Activated naive CD4-positive, alpha-beta T cell treated with anti-CD3 and anti-CD28 coated beads, Interleukin-2, amount 50 U/mL, for 72 hours (primary cell): ENCODE measurements at places on chromosomes 5 and 9. TPM values are rescaled to one million over a fixed set of nuclear protein-coding genes. Genes with fewer than 3 reads are reported as not detected.

Gene SHISAL2B
- total RNA-seq = not detected

Gene GDA
- total RNA-seq = not detected

Gene NTNG2
- 2.2 TPM for total RNA-seq

Gene HAPLN1
- total RNA-seq = not detected

Gene LRRC19
- total RNA-seq = not detected

Gene XRCC4
- total RNA-seq = 13.6 TPM

GRCh38 chr5:145497052-145497451 lies 338.1 kb downstream of the PRELID2 start:
- DNase-seq = no peak

DNA sequence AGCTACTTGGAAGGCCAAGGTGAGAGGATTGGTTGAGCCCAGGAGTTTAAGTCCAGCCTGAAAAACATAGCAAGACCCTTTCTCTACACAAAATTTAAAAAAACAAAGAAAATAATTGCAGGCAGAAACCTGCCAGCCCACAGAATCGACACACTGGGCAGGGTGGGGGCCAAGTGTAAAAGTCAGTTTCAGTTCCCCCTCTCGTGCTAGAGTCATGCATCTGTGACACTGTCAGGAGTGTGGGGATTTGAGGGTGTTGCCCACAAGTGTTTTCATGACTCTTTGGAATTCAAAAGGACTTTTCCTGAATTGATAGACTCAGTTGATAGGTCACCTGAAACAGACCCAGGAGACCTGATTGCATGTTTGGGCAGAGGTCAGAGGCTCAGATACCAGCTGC lies 47.6 kb downstream of the PRRC2B start:
- no peak for DNase-seq

GRCh38 chr9:110919609-110920008 lies 118.7 kb downstream of the LPAR1 start:
- DNase-seq = no peak

DNA sequence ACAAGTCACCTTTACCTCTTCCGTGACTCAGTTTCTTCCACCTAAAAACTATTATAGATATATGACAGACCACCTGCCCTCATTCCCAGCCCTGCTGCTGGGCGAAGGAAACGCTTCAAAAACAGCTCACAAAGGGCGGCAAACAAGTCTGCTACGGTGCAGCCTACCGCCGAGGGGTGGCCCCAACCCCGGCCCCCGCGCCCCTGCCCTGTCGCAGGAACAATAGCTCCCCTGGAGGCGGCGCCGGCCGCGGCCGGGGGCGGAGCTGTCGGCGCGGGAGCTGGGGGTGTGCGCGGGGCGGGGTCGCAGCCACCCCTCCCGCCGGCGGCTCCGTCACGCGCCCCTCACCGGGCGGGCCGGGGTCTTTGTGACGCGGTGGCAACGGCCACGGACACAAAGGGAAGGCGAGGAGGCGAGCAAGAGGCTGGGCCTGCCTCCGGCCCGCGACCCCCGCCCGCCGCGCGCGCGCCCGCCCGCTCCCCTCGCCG lies at the start of gene TMEFF1:
TSS of gene TMEFF1 (plus strand) at position 362 of the 488 bp plus-strand sequence. CDS start 396 bp downstream, outside the sequence.
- DNase-seq = no peak

DNA sequence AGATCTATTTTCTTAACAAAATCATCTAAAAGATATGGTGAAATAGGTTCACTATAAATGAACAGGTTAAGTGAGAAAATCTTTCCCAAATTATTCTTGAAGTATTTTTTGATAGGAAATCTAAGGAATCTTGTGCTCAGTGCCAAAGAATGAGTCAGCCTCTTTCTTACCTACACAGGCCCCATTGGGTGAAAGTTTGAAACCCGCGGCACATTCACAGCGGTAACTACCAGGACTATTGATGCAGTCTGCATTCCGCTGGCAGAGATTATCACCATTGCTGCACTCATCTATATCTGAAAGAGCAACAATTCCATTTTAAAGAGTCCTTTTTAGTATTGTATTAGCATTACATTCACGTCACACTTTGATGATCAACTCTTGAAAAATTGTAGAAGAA lies 221.8 kb downstream of the SLC12A2 start:
- no peak for DNase-seq

- DNase-seq = no peak
Observed at GRCh38 chr5:32542216-32543059, 42.9 kb upstream of the SUB1 start.

DNA sequence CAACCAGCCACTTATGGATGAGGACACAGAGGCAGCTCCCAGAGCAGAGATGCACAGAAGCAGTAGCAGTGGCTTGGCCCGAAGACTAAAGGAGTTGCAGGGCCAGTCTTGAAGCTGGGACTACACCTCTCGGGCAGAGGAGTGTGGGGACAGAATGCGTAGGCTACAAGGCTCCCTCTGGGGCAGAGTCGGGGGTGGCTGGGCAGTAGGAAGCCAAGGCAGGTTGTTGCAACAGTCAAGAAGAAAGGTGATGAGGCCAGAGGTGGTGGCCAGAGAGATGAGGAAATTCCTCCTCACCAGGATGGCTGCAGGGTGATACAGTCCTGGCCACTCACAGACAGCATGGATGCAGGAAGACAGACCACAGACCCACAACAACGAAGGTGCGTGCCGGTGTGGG lies 4.9 kb upstream of the N4BP3 start:
- DNase-seq = no peak

DNA sequence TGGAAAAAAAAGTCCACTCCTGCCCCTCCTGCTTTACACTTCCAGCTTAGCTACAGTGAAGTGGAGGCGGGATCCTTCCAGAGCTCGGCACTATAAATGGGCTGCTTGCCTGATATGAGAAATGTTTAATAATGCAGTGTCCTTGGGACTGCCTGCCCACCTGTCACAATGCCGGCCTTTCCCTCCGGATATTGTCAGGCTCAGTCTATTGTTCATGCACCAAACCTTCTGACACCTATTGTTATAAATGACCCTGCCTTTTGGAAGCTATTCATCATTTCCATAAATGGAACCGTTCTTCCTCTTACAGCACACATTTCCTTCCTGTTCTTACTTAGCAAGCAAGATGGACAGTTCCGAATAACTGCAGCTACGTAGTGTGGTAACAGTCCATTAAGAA lies 146.3 kb downstream of the DMAC1 start:
- DNase-seq = no peak

DNA sequence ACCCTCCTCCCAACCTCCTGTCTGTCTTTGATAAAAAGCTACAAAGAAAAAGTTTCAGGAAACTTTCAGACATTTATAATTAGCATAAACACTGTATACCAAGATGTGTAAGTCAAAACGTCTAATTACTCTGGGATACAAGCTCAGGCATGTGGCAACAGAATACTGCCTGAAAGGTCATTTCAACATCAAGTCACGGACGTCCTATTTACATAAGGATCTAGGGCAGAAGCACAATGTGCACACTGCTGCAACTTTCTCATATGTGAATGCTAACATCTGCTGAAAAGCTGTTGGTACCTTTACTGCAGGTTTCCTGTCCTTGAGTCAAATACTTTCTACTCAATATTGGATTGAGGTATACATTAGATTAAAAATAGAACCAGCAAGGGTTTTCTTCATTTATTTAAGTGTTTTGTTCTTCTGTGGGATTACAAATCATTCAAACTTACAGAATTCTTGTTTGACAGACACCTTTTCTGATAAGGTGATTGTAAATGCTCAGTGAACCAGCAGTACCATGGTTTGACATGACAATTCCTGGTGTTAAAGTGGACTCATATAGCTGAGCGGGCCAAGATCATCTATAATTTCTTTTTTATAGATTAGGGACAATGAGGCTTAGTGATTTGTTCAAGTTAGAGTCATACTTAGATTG lies 36.8 kb downstream of the ELL2 start:
- no peak for DNase-seq

- no peak for DNase-seq
Observed at GRCh38 chr9:82421498-82421897, 432.9 kb downstream of the SPATA31D1 start.

- DNase-seq = no peak
Observed at GRCh38 chr5:79850316-79850822, 140.7 kb downstream of the MTX3 start.

GRCh38 chr5:13212886-13213285 lies 731.6 kb downstream of the DNAH5 start:
- DNase-seq = no peak

GRCh38 chr9:120935383-120935857 lies 8.8 kb upstream of the TRAF1 start:
- no peak for DNase-seq

DNA sequence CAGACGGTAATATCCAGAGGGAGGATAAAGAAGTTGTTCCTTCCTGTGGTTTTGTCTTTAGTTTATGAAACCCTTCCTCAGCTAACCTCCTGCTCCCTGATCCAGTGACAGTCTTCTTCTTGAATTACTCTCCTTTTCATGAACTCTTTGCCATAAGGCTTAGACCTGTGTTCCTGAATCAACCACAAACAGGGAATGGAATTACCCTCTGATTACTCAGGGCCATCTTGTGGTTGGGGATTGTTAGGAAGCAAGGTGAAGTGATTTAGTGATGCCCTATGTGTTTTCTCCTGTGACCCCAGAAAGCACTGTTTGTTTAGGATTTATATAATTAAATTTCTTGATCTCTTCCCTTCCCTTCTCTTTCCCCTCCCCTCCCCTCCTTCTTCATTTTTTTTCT lies 409.1 kb downstream of the TAF11L14 start:
- no peak for DNase-seq

DNA sequence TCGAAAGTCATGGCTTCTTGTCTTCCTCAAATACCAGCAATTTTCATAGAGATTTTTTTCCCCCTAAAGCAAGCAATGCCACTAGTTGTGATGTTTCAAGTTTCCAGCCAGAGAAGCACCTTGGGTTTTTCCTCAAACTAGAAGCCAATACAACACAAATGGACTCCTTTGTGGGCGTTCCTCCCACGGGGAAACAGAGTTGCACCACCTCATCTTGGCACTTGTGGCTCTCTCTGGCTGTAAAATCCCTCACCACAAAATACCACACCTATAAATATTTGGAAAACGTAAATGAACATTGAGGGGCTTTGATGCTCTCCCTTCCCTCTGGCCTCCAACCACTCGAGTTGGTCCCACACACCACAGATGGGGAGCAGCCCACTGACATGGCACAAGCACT lies 67.2 kb upstream of the PCA3 start:
- no peak for DNase-seq

GRCh38 chr5:1519631-1520210 lies 4.0 kb downstream of the LPCAT1 start:
- DNase-seq = no peak

- DNase-seq = no peak
Observed at GRCh38 chr9:134896834-134897583, 16.4 kb downstream of the FCN2 start.

DNA sequence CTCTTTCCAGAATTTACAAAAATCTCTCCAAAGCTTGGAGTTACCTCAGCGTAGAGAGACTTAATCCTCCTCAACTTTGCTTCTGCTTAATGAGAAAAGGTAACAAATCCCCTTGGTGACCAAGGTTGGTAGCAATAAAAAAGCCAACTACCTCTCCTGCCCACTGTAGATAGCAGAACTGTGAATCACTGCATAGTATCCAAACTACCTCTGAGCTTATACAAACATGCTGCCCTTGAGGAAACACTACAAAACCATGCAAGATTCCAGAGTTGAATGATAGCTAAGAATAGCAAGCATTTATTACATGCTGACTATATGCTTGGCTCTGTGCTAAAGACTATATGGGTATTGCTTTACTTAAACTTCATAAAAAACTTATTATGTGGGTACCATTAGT lies 2.8 kb upstream of the ADAMTS12 start:
- DNase-seq = no peak

DNA sequence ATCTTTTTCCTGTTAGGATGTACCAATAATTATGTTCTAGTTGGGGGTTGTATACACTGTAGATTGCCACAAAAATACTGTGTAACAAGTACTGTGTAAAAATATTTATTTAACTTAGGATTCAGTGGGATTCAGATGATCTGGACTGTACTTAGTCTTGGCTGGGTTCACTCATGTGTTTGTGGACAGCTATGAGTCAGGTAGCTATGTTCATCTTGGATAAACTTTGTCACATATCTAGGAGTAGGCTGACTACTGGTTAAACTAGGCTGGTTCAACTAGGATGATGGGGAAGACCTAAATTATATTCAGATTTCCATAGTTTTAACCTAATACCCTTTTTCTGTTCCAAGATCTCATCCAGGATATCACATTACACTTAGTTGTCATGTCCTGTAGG lies 32.1 kb upstream of the TNFSF15 start:
- DNase-seq = no peak
